Sigmoid colon (tissue), 7 donors: ENCODE measurements at places on chromosomes 12 and 14. TPM values are rescaled to one million over a fixed set of nuclear protein-coding genes. Genes with fewer than 3 reads are reported as not detected.

Gene NRXN3
- total RNA-seq = 23.2 TPM

Gene IAPP
- not detected for total RNA-seq

Gene TRHDE
- total RNA-seq = 10.0 TPM

Gene SCNN1A
- total RNA-seq = 0.82 TPM
